Stomach (tissue), 19 donors: ENCODE measurements at places on chromosomes 11 and 22.

GRCh38 chr22:36220451-36220921, 18.8 kb downstream of the APOL2 start:
- H3K27ac ChIP-seq = peak overlapping the region; percentile 67
- DNase-seq = no peak
- H3K4me1 ChIP-seq = peaks cover 14% of the 10 kb centered on the region
- no peaks in the 10 kb centered on the region for H3K36me3 ChIP-seq
- H3K4me3 ChIP-seq = no peak overlapping the region
- no peaks in the 10 kb centered on the region for H3K27me3 ChIP-seq

DNA sequence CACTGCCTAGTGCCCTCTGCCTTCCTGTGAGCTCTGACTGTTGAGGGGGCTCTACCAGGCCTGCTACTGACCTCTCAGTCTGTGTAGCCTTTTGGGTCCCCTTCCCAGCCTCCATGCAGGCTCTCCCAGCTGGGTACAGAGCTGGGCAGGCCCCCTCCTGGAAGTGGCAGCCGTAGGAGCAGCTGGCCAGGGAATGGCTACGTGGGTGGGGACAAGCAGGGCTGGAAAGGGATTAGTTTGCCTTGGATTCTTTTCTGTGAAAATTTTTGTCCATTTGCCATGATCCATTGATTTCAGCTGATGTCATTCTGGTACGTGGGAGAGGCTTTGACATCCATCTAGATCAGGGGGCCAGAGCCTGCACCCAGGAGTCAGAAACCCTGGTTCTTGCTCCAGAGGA, 23.9 kb upstream of the NECTIN1 start:
- H3K27me3 ChIP-seq = peaks cover 3% of the 10 kb centered on the region
- DNase-seq = no peak
- no peaks in the 10 kb centered on the region for H3K36me3 ChIP-seq
- no peak overlapping the region for H3K4me3 ChIP-seq
- H3K4me1 ChIP-seq = no peaks in the 10 kb centered on the region
- no peak overlapping the region for H3K27ac ChIP-seq

DNA sequence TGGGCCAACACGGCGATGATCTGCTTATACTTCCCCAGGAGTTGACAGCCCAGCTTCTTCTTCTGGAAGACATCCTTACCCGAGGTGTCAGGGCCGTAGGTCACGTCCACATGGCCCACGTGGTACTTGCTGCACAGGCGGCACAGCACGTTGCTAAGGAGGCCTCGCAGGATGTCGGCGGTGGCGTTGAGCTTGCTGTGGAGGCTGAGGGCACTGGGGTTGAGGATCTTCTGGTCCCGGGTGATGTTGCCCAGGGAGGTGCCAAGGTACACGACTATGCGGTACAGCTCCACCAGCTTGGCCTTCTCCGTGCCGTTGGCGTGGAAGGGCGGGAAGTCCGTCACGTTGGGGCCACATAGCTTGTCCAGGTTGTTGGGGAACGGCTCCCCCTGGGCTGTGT, 2.9 kb downstream of the LIF start:
- no peak for DNase-seq
- no peak overlapping the region for H3K4me3 ChIP-seq
- no peak overlapping the region for H3K27ac ChIP-seq
- peaks cover 15% of the 10 kb centered on the region for H3K27me3 ChIP-seq
- H3K36me3 ChIP-seq = no peaks in the 10 kb centered on the region

DNA sequence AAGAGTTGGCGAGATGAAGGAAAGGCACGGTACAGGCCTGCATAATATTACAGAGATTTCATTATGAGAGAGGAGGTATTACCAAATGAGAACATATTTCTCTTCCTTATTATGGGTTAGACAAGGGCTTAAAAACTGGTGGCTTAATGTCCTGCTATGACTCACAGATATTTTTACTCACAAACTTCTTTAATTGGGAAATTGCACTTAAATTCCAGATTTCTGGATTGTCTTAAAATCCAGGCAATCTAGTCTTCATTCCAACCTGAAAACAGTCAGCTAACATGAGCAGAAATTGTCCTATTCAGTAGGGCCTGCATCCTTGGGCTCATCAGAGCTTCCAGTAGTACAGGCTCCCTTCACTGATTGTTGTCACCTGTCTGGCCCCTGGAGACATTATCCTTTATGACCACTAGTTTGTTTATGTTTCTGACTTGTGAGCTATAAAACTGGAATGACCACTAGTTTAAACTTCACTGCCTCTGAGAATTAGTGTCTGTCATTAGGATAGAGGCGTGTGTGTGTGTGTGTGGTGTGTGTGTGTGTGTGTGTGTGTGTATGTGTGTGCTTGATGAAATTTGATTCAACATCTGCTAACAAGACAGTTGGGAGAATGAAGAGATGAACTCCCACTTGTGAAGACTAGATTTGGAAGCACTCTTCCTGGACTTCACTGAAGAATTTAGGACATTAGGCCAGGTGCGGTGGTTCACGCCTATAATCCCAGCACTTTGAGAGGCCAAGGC, 25.1 kb downstream of the DBX1 start:
- no peak overlapping the region for H3K4me3 ChIP-seq
- no peaks in the 10 kb centered on the region for H3K27me3 ChIP-seq
- no peak for DNase-seq

DNA sequence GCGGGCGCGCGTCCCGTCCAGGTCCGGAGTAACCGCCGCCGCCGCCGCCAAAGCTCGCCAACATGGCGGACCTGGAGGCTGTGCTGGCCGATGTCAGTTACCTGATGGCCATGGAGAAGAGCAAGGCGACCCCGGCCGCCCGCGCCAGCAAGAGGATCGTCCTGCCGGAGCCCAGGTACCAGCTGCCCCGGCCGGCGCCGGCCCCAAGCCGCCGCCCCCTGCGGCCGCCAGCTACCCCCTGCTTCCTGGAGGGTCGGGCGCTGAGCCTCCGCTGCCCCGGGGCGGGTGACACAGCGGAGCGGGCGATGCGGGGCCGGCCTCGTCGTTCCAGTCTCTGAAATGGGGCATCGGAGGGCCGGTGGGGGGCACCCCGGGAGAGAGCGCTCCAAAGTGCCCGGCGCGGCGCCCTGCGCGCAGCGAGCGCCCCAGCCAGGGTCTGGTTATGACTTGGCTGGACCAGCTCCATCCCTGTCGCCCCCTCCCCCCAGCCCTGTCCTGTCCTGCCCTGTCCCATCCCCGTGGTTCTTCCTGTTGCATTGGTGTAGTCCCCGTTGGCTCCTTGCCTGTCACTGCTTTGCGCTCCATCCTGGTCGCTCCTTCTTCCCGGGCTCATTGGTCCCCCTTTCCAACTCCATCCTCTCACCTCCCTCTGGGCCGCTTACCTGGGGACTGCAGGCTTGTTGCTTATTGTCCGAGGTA, 653 bp downstream of the GRK3 start:
- H3K27ac ChIP-seq = peak overlapping the region; percentile 60
- peaks cover 38% of the 10 kb centered on the region for H3K27me3 ChIP-seq
- DNase-seq = peak; percentile 69
- H3K4me3 ChIP-seq = peak overlapping the region; percentile 86
- no peaks in the 10 kb centered on the region for H3K36me3 ChIP-seq
